ENCODE measurements at places on chromosomes 2 and 18.

GRCh38 chr2:161571051-161571429 lies 53.2 kb upstream of the SLC4A10 start:
- DNase-seq = no peak

GRCh38 chr2:12430407-12431133 lies 286.2 kb upstream of the TRIB2 start:
- peak; percentile 48 for DNase-seq

DNA sequence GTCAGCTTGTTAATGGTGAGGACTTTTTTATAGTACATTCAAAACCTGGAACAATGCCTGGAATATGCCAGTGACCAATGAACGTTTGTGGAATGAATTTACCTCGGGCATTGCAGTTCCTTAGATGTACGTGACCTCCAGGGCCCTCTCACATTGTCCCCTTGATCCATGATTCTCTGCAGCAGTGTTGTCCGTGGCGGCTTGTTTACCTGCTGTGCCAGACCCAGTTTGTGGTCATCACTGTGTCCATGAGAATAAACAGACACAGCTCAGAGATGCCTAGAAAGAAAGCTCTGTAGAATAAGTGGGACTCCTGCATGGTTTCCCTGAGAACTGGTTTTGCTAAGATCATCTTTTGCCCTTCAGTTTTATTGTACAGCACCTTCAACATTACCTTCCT lies 1132.2 kb downstream of the DPP10 start:
- no peak for DNase-seq

DNA sequence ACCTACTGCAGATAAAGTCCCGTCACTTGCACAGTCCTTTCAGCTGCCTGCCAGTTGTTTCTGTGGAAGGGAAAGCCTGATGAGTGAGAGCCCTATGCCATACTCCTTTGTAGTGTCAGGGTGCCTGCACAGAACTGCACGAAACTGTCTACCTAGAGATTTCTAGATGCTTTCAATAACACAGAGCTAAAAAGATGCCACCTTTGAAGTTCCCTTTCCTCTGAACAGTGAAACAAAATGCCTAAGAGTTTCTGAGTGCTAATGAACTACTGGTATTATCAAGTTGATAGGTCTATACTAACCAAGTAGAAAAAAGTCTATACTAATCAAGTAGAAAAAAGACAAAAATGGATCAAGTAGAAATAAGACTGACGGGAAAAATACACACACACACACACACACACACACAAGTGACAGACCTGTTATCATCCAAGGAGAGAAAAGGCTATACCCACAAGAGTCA lies 79.0 kb downstream of the TLK1 start:
- DNase-seq = no peak

DNA sequence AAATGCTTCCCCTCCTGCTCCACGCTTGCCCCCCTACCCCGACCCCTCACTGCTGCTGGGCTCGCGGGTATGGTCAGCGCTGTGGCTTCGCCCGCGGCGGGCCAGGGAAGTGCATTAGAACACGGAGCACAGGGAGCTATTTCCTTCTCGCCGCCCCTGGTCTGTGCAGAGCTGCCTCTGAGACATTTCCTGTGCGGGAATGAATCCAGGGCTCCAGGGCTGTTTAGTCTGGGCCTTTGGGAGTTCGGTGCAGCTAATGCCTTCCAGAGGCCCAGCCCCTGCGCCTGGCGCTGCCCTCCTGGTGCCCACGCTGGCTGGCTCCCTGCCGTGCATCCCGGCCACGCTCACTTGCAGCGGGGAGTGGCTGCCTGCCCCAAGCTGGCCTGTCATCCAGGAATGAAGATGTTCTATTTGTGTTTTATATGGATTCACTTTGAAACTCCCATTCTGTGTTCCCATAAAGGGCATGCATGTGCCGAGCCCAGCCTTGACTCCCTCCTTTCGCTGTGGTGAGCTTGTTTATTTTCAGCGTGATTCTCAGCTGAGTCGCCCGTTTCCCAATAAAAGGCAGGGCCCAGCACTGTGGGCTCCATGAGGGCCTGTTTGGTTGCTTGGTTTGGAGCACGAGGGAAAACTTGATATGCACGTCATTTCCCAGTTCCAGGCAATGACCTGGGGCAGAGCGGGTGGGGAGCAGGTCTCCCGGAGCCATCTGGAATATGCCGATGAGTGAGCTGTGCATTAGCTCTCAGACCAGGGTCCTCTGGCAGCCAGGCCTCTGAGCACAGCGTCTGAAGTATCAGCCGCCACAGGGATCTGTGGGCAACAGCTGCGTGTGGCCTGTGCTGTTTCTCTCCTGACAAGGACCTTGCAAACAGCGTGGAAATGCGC lies 42.7 kb downstream of the SH3RF3 start:
- DNase-seq = no peak

DNA sequence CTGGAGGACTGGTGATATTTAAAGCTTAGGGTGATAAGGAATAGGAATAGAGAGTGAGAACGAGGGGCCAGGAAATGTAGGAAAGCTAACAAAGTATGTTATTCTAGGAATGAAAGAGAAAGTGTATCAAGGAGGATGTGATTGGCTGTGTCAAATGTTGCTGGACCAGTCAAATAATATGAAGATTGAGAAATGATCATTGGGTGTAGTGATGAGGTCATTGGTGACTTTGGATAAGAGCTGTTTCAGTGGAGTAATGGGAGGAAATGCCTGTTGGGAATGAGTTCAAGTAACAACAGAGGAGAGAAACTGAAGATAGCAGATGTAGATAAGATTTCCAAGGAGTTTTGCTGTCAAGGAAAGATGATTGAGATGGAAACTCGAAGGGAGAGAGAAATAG lies 74.4 kb downstream of the UBE2E3 start:
- DNase-seq = no peak

DNA sequence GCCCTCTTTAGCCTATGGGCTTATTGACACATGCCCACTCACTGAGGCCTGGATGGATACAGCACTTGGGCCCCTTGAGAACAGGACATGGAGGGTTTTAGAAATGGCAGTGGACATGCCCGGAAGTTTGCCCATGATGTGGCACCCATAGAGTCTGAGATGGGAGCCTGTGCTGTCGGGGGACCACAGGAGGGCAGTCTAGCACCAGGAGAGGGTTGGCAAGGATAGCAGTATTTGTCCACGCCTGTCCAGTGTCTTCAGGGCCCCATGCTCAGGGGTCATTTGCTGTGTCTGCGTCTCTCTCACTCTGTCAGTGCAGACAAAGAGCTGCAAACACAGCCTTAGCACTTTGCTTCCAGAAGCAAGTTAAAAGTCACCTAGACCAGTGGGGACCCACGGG lies 48.7 kb downstream of the IL1RL2 start:
- DNase-seq = no peak

DNA sequence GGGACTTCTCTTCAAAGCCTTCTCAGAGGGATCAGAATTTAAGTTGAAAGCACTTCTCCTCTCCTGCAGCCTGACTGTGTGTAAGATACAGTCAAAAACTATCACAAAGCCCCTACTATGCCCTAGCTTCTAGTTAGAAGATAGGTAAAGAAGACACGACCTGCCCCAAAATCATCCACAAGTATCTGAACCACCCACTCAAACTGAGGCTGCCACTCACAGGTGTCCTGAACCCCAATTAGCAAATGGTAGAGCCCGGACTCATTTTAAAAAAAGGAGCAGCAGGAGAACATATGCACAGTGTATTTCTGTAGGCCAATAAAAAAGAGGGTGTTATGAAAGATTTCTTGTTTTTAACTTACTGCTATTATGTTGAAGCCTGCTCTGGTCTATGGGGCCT lies 74.4 kb downstream of the ANKRD44 start:
- no peak for DNase-seq

DNA sequence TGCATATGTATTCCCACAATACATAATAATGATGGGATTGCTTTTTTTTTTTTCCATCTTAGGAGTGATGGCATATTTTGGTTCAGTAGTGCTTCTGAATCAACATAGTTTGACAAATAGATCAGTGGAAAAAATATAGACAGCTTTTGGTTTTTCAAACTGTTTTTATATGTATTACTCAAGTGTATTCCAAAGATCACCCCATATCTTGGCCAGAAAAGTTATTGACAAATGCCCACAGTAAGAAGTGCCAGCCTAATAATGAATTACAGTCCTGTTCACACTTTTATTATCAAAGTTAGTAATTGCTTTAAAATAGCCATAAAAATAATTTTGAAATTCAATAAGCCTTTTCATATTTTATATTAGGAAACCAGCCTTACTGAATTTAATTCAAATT lies 95.0 kb downstream of the TMEFF2 start:
- no peak for DNase-seq

- no peak for DNase-seq
Measured at GRCh38 chr18:21958707-21959450, 210.5 kb upstream of the GATA6 start.

- no peak for DNase-seq
Measured at GRCh38 chr2:8563814-8564474, 117.9 kb upstream of the ID2 start.

GRCh38 chr2:150742094-150742493 lies 254.6 kb upstream of the RND3 start:
- no peak for DNase-seq

- no peak for DNase-seq
Measured at GRCh38 chr2:100660851-100661584, 98.2 kb downstream of the PDCL3 start.

DNA sequence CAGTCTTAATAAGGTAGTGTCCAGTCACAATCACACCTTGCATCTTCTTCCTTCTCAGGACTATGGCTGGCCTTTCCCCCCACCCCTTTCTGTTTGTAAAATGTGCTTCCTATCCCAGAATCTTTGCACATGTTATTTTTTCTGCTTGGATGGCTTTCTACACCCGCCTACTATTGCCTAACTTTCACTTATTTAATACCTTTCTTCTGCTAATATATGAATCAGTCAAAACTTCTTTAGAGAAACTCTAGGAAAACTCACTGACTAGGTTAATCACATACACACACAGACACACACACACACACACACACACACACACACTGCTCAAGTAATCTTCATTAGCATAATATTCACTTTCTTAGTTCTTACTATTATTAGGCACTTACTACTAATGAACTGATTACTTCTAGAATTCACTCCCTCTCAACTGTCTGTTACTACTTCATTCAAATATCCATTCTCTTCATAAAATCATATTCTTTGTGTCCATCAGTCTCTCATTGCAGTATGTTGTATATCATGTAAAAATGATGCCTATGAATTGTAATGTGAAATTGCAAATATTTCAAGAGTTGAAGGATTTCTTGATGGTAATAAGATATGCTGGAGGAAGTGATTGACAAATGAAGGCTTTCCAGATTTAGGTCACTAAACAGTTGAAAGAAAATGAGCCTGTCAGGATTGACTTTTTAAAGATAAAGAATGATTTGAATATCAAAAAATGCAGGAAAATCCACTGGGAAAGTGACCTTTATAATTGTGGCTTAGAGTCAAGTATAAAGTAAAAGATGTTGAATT lies 51.2 kb downstream of the CLIP4 start:
- DNase-seq = no peak

DNA sequence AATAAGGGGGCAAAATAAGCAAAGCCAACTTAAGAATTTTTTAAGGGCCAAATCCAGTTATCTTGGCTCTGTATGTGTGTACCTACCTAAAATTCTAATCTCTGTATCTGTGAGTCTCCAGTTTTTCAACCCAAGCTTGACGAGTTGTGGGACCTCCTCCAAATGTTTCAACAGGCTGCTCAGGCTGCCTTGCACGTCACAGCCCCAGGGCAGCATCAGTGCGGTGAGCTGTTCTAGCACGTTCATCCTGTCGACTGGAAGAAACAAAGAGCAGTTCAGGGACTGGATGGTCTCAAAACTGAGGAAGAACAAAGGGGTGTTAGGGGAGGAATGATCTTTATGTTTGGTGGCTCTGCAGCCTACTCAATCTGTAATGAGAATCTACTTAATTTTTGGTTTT lies 29.4 kb downstream of the NLRC4 start:
- DNase-seq = no peak

DNA sequence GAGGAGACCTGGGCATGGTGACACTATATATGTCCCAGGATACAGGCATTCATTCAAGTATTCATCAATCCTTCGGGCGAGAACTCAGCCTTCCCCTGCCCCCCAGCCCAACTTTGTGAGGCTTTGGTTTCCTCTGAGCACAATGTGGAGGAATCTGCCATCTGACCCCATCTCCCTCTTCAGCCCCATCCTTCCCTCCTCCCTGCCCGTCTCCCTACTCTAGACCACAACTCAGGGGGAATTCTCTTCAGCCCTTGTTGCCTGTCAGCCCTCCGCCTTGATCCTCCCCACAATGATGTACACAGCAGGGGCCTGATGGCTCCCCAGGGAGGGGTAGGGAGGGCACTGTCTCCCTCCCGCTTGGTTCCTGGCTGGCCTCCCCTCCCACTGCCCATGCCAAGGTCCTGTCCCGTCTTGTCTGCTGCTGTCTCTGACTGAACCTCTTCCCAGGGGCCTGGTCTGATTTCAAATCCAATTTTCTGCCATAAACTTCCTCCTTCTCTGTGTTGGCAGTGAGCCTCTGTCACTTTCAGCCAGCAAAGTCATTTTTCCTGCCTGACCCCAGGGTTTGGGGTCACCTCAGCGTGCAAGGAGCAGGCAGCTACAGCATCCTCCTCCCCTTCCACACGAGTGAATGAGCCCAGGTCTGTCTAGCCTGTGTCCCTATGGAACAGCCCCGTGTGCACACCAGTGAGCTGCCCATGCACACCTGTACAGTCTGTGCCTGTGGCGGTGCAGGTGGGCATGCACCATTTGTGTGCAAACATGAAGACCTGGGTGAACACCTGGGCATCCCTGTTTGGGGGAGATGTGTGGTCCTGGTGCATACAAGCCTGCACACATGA lies 197.3 kb downstream of the CELF4 start:
- no peak for DNase-seq

GRCh38 chr2:241803387-241804325 lies 5.3 kb upstream of the NEU4 start:
- DNase-seq = peak; percentile 71

GRCh38 chr18:31954349-31954748 lies 11.4 kb upstream of the TRAPPC8 start:
- DNase-seq = no peak

DNA sequence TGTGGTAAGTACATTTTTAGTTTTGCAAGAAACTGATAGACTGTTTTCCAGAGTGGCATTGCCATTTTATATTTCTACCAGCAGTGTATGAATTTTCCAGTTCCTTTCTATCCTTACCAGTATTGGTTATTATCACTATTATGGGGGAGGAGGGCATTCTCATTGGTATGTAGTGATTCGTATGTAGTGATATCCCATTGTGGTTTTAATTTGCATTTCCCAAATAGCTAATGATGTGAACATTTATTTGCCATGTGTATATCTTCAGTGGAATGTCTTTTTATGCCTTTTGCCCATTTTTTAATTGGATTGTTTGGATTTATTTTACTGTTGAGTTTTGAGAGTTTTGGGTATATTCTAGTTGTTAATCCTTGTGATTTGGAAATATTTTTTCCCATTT lies 16.9 kb downstream of the EIF5B start:
- DNase-seq = no peak
